Right ventricle myocardium superior (tissue), 1 donor: ENCODE measurements at places on chromosomes 16 and 17. TPM values are rescaled to one million over a fixed set of nuclear protein-coding genes. Genes with fewer than 3 reads are reported as not detected.

ABCA8 gene
- total RNA-seq = 52.9 TPM

PERCC1 gene
- 0.32 TPM for total RNA-seq

KIFC3 gene
- 61.6 TPM for total RNA-seq

DPEP2 gene
- total RNA-seq = 1.1 TPM

CNGB1 gene
- not detected for total RNA-seq

WSCD1 gene
- 11.2 TPM for total RNA-seq

ODAD4 gene
- 0.75 TPM for total RNA-seq

KCNAB3 gene
- total RNA-seq = 0.38 TPM

SMARCE1 gene
- total RNA-seq = 49.5 TPM

ANKRD40CL gene
- not detected for total RNA-seq

SLFN12L gene
- 0.19 TPM for total RNA-seq

CTF1 gene
- total RNA-seq = 6.5 TPM

GJC1 gene
- total RNA-seq = 16.1 TPM

IL17C gene
- total RNA-seq = not detected

DNA sequence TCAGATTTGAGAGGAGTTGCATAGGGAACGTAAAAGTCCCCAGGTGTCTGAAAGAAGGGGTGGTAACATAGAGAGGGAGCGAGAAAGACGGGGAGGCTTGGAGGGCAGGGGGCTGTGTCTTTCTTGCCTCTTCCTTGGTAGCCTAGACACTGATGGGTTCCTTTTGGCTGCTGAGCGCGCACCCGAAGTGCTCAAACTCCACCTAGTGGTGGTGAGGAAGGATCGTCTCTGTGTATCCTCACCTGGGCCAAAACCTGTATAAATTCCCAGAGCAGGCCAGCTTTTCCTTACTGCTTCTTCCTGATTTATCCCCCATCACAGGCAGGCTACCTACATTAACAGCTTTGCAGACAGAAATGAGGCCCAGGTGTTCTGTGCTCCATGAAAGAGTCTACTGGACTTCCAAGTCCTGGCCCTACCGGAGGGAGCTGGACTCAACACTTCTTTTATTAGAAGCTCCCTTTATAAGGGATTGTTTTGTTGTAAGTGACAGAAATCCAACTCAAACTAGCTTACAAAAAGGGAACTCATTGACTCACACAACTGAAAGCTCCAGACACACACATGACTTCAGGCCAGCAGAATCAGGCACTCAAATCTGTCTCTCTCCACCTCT, 5.5 kb upstream of the SLC25A35 start:
- DNase-seq = peak; percentile 67

DNA sequence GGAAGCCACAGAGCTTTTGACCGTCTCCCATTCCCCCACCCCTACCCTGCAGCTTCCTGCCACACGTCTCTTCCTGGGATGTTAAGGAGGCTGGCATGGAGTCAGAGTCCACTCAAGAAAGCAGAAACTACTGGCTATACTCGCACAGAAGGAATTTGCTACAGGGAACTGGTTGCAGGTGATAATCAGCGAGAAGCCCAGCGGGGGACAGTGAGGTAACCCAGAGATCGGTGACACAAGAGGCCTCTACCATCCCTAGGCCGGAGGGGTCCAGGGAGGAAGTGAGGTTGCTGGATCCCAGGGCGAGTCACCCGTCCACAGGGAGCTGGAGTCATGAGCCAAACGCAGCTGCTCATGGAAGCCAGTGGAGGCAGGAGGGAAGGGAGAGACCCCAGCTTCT, 93.7 kb downstream of the SDK2 start:
- DNase-seq = no peak

DNA sequence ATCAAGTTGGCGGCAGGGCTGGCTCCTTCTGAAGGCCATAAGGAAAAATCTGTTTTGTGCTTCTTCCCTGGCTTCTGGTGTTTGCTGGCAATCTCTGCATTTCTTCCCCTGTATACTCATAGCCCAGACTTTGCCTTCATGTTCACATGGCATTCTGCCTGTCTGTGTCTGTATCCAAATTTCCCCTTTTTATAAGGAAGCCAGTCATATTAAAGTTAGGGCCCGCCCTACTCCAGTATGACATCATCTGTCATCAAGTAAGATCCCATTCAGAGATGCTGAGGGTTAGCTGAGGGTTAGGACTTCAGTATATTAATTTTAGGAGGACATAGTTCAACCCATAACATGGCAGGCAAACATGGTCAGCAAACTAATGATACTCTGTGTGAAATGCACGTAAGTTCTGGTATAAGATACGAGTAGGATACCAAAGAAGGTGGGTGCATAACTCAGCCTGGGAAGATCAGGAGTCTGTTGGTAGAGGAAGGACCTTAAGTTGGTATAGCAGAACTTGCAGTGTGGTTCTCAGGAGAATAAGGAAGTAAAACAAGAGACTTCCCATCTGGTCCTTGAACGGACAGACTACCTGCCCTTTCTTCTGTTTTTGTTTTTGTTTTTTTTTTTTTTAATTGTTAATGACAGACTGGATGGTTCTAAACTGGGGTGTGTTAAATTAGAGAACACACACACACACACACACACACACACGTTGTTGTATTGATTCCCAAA, 13.9 kb downstream of the MAP2K6 start:
- DNase-seq = no peak

GRCh38 chr17:41510251-41511065, 5.0 kb upstream of the KRT13 start:
- no peak for DNase-seq

- DNase-seq = no peak
Observed at GRCh38 chr17:74697515-74697914, 15.2 kb downstream of the CD300LF start.

GRCh38 chr16:83701494-83701893, 106.3 kb upstream of the HSBP1 start:
- no peak for DNase-seq

GRCh38 chr17:75472119-75472518, 15.7 kb downstream of the TMEM94 start:
- no peak for DNase-seq

DNA sequence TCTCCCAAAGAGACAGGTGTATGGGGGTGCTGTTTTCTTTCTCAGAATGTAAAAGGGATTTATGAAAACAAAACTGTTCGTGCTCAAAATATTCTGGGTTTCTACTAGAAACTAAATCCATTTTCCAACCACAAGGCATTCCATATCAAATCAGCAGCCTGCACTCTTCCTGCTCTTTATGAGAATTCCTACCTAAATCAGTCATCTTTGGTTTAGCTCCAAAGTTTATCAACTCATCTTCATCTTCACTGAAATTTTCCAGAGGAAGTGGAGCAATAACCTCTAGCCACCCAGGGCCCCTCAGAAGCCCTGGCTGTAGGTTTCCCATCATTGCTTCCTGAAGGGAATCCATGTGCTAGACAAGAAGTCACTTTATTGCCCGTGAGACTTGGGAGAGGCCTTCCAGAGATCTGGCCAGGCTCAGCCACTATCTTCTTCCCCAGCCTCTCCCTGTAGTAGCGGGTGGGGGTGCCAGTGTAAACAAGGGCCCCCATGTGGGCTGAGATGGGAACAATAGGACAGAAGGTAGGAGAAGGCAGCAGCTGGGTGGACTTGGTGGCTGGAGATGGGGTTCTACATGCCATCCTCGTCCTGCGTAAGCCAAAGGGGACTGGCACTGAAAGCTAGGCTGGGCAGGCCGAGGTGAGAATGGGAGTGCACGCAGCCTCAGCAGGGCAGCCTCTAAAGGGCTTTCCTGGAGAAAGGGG, 22.0 kb upstream of the ALDH3A1 start:
- DNase-seq = no peak

DNA sequence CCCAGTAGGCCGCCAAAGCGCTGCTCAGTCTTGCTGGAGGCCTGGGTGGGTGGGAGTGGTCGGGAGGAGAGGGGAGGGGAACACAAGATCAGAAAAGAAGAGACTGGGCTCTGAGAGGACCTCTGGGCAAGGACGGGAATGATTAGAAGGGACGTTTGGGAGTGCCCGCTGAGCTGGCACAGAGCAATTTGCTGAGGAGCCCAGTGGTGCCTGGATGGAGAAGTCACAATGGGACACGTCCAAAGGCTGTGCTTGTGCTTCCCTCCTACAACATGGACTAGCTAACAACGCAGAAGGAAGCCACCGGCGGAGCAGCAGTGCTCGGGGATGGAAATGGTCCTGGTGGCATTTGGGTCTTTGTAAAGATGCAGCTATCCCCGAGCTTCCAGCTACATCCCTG, 45.6 kb upstream of the CACNG4 start:
- DNase-seq = no peak

DNA sequence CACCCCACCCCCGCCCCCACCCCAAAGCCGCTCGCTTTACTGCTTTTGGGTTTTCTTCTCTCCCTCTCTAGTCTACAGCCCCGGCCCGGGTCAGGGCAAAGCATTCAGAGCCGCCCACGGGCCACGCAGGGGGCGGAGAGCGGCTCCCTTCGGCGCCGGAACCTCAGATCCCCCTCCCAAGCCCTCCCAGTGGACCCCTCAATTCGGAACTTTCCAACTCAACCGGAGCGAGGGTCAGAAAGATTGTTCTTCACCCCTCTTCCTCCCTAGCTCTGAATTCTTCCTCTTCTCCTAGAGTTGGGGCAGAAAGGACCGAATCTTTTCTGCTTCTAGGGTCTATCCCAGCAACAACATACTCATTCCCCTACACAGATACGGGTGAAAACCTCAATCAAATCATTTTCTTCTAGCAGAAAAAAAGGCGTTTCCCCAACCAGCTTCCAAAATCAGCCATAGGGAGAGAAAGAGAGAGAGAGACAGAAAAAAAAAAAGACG, 1.0 kb downstream of the HOXB2 start:
- DNase-seq = no peak

GRCh38 chr16:13557418-13557817, 362.5 kb upstream of the ERCC4 start:
- no peak for DNase-seq

GRCh38 chr16:12288537-12289174, 312.1 kb downstream of the SNX29 start:
- DNase-seq = no peak

- DNase-seq = no peak
Observed at GRCh38 chr16:27678955-27679354, 129.0 kb downstream of the KATNIP start.

GRCh38 chr17:31541559-31541958, 150.1 kb downstream of the RAB11FIP4 start:
- no peak for DNase-seq

DNA sequence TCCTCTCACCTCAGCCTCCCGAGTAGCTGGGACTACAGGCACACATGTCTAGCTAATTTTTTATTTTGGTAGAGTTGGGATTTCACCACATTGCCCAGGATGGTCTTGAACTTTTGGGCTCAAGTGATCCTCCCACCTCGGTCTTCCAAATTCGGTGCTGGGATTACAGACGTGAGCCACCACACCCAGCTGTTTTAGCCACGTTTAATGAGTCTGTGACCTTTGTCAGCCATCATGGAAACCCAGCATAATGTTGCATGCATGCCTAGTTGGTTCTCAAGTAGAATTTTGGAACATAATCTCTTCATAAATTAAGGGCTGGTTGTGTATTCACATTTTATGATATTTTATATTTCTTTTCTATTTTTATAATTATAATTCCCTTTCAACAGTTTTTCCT, 42.0 kb downstream of the GOSR1 start:
- no peak for DNase-seq

DNA sequence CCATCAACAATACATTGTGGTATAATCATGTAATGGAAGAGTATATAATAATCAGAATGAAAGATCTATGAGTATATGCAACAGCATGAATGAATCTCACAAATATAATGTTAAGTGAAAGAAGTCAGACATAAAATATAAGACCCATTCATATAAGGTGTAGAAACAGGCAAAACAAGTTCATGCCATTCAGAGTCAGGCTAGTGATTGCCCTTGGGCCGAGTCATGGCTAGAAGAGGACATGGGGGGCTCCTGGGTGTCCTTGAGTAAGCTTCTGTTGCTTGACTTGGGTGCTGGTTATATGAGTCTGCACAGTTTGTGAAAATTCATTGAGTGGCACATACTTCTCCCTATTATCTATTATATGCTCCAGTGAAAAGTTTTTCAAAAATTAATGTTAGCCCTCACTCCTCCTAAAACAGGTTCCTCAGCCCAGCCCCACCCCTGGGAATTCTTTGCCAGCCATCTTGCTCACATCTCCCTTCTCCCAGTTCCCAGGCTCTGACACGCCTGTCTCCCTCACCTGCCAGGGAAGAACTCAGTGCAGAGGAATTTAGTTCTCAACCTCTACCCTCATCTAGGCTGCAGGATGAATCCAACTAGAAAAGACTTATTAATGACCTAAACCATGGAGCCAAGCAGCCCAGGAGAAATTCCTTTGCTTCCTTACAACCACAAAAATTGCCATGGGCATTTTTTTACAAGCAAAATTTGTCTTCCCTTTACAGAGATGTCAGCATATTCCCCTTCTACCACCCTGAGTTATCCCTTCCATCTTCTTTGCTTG, 52.4 kb upstream of the NFAT5 start:
- DNase-seq = no peak

GRCh38 chr16:10520869-10521578, 59.4 kb downstream of the EMP2 start:
- no peak for DNase-seq

- no peak for DNase-seq
Observed at GRCh38 chr16:24721830-24722238, 7.6 kb upstream of the TNRC6A start.

DNA sequence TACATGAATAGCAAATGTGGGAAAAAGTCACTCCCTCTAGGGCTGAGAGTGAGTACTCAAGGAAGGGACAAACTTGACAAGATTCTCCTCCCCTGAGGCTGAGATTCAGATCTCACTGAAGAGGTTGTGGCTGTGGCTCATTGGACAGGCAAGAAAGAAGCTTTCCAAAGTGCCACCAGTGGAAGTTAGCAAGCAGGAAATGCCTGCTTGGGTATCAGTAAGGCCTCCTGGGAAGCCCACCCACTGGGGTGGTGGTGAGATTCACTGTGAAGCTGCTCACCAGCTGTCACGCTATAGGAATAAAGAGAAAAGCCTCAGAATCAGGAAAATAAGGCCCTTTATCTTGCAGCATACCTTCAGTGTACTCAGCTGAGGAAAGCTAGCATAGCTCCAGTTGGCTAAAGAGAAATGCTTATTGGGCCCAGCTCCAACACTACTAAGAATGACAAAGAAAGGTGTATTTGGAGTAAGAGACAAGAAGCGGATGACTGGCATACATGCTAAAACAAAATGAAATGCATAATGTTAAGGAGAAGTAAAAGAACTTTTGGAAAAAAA, 274.4 kb upstream of the TOM1L1 start:
- DNase-seq = no peak

GRCh38 chr17:36675250-36675649, 73.9 kb downstream of the MRM1 start:
- no peak for DNase-seq

DNA sequence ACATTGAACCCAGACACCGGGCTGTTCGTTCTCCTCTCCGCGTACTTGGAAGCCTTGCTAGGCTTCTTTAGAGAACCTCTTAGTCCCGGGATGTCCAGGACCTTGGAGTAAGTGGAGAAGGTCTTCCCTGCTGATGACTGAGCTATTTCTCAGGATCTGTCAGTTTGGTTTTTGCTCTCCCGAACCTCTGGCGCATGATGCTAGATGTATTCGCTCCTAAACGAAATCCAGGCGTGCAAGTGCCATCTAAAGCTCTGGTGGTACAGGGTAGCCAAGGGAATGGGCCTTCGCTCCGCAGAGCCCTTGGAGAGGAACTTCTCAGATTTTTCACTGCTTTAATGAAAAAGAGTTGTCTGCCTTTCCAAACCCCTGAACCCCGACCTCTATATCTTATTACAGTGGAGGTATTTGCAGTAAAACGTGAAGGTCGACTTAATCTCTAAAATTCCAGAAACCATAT, 547 bp downstream of the VMP1 start:
- no peak for DNase-seq

- no peak for DNase-seq
Observed at GRCh38 chr16:69804297-69804696, 42.2 kb downstream of the WWP2 start.
